ENCODE measurements at places on chromosomes 12 and 14.

DNA sequence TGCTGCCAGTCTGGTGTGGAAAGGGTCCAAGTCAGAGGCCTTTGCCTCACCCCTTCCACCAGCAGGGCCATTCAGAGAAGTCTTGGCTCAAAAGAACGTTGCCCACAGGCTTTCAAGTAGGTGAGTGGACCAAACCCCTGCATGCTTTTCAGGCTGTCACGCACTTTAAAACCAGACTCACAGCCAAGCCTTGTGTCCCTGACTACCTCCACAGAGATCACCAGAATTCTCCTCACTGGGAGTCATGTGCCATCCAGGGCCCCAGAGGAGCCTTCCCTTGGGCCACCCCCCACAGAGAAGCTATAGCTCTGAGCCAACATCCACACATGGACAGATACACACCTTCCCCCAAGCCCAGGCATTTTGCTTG, 283.1 kb downstream of the DPF3 start:
- no peak for DNase-seq

- no peak for DNase-seq
Observed at GRCh38 chr12:129606239-129606638, 297.6 kb downstream of the TMEM132D start.

DNA sequence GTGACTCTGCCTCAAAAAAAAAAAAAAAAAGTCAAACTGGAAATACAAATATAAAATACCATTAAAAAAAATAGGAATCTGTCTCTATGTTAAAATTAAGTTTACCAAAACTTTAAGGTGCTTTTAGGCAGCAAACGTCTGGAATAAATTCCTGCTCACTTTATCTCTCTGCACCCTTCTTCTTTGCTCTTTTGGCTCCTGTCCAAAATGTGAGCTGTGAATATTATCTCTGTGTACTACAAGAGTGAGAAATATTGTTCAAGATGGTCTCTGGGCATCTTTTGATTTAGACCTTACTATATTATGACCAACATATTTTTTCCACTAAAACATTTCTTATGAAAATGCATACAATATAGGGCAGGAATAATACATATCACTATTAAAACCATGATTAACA, 63.7 kb downstream of the PUS7L start:
- DNase-seq = no peak

- DNase-seq = no peak
Observed at GRCh38 chr12:54427106-54427505, 8.0 kb upstream of the ITGA5 start.

DNA sequence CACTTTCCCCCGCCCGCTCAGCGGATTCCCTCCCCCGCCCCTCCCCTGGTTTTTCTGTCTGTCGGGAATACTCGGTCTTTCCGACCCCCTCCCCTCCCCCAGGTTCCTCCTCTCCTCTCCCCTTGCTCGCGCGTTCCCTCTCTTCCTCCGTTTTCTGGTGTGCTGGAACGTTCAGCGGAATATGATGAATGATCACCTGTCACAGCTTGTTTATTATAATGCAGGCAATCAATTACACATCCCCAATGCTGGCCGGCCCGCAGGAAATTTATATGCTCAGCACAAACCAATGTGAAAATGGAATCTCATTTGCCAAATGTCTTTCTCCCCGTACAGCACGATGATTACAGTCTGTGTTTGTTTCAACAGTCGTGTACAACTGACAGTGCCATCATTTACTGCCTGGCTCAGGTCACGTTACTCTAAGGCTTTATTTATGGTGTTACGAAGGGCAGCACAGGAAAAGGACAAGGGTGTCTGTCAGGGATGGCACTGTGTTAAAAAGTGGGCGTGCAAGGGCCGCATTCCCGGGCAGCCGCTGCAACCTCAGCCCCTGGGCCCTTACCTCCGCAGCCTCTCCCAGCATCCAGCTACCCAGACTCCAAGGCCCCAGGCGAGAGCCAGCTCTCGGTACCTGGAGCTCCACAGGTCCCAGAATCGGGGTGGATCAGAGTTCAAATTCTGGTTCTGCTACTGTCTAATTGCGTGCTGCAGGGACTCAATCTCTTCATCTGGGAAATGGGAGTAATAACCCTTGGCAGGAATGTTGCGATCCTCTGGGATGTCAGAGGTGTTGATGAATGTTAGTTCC, 24.7 kb upstream of the MAP1LC3B2 start:
- DNase-seq = peak; percentile 41

DNA sequence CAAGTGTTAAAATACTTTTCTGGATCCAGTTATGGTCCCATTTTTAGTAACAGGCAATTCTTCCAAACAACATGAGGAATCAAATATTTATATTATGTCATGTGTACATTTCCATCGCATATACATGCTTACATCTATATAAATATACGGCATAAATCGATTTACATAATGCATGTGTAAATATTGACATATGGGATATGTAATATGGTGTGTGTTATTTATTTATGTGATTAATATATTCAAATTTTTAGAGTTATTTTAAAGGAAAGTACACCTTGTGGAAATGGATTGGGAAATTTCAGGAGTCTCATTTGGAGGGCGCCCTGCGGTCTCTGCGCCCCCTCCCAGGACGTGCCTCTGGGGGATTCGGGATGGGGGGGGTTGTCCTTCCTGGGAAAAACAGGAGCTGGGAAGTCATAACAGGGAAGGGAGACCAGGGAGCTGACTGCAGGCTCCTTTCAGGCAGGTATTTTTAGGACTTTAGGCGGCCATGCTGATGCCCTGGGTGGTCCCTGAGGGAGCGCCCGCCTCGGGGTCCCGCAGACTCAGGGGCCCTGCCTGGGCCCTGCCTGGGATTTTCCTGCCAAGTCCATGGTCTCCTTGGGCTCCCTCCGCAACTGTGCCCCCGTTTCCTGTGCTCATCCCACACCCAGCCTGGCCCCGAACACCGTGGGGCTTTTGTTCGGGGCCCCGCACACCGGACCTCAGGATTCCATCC, 82.7 kb upstream of the SFSWAP start:
- DNase-seq = no peak

DNA sequence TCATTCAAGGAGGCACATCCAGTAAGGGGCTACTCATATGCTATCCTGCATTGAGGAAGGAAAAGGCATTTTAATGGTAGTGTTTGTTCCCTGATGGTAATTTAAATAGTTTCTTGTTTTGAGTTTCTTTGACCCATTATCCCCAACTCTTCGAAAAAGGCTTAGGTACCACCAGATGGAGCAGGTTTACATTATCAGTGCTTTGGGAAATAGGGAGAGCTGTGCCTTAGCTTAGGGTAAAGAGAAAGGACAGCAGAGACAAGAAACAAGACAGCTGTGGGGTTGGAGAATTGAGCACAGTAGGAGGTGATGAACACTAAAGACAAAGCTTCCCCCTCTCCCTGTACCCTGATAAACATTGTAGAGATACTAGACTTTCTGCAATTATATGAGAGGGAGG, 29.1 kb upstream of the HELB start:
- DNase-seq = no peak

- no peak for DNase-seq
Observed at GRCh38 chr12:110373962-110374611, 29.4 kb downstream of the ANAPC7 start.

- DNase-seq = no peak
Observed at GRCh38 chr12:46577063-46577776, 204.6 kb upstream of the SLC38A2 start.

DNA sequence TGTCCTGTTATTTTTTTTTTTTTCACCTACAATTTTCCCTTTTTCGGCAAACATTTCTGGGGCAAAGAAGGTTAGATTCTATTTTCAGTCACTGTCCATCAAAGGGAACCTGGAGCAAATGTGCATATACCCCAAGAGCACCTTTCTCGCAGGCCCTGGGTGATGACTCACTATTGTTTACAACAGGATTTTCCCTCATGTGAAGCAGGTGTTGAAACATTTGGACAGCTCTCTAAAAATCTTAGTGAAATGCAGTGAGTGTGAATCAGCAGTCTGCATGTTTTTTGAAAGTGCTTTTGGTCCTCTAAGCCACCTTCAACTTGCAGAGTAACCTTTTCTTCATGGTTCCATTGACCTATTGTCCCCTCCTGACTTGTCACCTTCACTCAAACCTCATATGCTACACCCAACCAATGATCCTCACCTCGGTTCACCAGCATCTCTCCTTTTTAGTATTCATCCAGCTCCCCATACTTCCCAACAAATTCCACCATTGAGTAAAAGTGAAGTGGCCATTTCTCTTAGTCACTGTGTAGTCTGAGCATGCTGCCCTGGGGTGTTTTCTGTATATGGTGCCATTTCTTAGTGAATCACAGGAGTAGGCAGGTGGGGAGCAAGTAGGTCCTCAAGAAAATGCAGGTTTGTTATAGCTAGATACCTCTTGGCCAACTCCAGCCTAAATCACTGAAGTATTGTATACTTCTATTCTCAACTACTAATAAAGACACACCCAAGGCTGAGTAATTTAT, 260.2 kb downstream of the BMP4 start:
- DNase-seq = no peak

DNA sequence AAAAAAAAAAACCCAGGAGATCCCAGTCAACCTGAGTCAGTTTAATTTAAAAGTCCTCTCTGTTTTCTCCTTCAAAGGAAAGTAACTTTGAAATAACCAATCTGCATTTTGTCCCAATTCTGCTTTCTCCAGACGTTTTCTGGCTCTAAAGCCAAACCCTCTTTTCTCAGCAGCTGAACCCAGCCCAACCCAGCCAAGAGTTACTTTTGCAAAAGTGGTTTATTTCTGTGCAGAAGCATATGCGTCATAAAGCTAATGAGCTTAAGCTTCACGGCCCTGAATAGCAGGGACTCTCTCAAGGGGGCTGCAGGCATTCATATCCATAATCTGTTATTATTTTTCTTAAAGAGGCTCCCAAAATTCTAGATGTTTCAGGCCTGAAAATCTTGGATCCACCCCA, 176.6 kb downstream of the GALC start:
- DNase-seq = no peak

DNA sequence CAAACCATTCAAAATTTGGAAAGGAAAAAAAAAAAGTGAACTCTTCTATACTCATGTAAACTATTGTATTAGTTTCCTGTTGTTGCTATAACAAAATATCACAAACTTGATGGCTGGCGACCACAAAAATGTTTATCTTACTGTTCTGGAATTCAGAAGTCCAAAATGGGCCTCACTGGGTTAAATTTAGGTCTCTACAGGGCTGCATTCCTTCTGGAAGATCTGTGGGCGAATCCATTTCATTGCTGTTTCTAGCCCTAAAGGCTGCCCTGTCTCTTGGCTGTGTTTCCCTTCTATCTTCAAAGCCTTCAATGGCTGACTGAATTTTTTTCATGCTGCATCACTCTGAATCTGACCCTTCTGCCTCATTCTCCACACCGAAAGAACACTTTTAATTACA, 105.1 kb upstream of the NAV3 start:
- DNase-seq = no peak

GRCh38 chr12:59040656-59041055, 120.4 kb upstream of the LRIG3 start:
- DNase-seq = no peak

DNA sequence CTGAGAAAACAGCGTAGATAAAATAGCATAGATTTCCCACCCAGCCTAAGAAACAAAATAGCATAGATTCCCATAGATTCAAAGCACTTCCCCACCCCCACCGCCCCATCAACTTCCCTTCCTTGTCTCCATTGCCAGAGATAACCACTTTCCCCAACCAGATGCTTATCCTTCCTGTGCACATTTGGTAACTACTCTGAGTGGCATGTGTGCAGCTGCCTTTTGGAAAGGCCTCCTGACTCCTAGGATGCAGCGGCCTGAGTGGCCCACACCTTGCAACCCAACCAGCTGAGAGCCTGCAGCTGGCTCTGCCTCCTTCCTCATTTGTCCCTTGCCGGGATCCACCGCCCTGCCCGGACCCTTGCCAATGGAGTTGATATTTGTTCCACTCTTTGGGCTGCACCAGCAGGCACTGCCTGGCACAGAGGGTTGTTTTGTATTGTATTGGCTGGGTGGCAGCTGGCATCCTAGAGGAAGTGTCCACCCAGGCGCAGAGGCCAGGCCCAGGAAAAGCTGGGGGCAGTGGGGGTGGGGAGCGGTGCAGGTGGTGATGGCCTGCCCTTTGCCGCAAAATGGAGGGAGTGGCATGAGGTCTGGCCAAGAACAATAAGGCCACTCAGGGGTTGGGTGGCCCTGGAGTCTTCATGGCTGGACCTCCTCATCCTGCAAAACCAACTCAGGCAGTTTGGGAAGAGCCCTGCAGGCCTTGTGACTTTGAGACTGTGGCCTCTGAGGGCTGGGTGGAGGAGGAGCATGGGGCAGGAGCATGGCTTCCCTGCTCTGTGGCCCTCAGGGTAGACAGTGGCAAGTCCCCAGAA, 4.9 kb downstream of the SLC48A1 start:
- DNase-seq = no peak

DNA sequence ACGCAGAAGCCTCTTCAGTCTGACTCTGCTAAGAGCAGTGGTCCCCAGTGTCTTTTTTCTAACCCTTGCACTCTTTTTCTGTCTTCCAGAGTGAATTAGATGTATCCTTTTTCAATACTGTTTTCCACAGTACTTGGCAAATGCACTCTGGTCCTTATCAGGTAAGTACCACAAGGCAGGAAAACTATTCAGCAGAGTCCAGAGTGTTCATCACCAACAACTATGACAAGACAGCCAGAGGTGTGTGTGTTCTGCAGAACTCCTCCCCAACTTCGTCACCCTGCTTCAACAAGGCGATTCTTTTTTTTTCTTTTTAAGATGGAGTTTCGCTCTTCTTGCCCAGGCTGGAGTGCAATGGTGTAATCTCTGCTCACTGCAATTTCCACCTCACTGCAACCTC, 54.3 kb upstream of the STRN3 start:
- DNase-seq = no peak

GRCh38 chr14:68027276-68027675, 207.7 kb downstream of the RAD51B start:
- DNase-seq = no peak

DNA sequence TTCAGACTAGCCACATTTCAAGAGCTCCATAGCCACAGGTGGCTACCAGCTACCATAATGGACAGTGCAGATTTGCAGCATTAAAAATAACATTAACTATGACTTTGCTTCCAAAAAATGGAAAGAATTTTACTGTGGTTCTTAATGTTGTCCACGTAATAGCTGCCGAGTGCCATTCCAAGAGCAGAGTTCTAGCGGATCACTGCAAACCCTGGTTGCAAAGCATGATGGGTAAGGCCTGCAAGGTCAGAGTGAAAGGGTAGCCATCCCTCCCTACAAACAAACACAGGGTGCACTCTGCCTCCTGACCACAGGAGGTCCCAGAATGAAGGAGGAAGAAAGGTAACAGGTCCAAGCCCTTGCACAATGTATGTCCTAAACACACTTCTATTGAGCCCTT, 157.6 kb downstream of the DPF3 start:
- no peak for DNase-seq

GRCh38 chr12:27260746-27261145, 16.7 kb downstream of the STK38L start:
- no peak for DNase-seq

- DNase-seq = no peak
Observed at GRCh38 chr12:127231371-127231770, 1035.6 kb upstream of the TMEM132C start.
